ENCODE measurements at places on chromosomes 2 and 18.

DNA sequence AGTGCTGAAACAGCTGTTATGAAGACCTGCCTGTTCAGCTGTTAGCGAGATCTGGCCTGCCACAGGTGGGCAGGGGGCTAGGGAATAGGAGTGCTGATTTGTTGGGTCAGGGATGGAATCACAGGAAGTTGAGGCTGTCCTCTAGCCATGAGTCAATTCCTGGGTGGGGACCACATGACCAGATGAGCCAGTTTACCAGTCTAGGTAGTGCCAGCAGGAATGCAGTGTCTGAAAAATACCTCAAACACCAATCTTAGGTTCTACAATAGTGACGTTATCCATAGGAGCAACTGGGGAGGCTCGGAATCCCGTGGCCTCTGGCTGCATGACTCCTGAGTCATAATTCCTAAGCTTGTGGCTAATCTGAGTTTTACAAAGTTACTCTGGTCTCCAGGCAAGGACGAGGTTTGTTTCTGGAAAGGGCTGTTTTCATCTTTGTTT, 44.9 kb downstream of the DYSF start:
- no peak for DNase-seq

DNA sequence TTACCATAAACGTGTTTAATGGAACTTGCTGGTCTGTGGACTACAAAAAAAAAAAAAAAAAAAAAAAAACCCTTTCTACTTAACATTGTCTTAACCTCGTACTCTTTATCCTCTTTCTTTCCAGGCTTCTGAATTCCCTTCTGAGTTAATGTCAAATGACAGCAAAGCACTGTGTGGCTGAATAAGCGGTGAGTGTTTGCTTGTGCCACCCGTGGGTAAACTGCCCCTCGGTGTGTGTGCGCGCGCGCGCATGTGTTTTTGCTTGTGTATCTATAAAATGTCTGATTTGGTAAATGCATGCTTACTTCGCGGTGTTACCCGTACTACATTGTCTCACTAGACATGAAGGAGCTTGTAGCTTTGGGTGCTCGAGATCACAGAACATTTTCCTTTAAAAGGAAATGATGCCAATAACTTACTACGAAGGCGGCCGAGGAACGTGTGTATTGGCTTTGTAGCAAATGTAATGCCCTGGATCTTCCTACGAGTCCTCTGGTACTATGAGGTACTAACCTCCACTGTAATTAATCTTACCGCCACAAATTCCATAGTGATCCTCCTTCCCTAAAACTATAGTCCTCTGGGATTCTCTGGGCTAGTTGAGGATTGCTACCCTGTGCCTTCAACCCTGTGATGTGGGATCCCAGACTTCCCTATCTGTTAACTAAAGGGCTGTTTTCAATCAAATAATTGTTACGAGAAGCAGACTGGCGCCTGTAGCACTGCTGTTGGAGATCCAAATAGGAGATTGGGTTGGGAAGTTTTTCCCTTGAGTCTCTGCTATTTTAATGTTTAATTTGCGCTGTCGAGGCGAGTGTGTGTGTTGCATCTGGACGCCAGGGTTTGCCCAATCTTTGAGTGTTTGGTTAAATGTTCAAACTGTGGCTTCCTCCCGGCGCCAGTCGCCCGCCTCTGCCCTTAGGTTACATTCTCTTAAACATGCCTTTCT, 1.1 kb downstream of the ID2 start:
- DNase-seq = peak; percentile 26

DNA sequence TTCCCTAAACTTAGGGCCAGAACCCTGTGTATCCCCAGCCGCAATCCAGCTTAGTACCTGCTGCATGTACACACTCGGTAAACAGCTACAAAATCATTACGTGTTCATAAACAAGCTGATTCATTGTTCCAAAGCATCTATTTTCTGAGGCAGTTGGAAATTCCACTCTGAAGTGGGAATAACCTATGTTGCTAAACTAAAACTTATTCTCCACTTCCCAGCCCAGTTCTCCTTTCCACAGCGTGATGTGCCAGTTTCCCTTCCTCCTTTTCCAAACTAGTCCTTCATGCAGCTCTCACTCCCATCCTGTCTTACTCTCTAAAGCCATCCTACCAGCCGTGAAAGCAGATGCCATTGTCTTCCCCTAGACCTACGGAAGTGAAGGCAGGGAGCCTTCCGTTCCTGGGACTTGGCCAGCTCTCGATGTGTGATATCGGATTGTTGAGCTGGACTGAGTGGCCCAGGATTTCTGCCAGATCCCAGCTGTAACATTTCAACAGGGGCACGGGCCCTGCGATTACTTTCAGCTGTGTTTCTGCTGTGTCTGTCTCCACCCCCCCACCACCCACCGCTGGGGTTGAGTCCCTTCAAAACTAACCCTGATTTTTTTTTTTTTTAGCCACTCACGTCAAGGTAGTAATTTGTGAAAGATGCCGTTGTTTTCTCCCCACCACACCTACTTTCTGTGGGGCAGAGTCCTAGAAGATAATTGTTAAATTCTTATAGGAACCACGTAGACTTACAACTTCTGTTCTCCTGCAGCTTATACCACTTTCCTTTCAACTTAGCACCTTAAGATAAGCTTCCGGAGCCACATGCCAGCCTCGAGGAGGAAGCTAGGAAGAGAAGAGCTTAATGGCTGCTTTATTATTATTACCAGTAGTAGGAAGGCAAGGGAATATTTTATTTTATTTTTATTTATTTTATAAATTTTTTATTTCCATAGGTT, 100.9 kb downstream of the CRIM1 start:
- no peak for DNase-seq

DNA sequence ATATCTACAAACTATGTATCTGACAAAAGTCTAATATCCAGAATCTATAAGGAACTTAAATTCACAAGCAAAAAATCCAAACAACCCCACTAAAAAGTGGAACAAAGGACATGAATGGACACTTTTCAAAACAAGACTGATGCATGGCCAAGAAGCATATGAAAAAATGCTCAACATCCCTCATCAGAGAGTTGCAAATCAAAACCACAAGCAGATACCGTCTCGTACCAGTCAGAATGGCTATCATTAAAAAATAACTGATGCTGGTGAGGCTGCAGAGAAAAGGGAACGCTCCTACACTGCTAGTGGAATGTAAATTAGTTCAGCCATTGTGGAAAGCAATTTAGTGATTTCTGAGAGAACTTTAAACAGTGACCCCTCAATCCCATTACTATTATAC, 56.5 kb downstream of the CCBE1 start:
- no peak for DNase-seq

- DNase-seq = no peak
Measured at GRCh38 chr2:205054789-205055188, 509.5 kb downstream of the PARD3B start.

DNA sequence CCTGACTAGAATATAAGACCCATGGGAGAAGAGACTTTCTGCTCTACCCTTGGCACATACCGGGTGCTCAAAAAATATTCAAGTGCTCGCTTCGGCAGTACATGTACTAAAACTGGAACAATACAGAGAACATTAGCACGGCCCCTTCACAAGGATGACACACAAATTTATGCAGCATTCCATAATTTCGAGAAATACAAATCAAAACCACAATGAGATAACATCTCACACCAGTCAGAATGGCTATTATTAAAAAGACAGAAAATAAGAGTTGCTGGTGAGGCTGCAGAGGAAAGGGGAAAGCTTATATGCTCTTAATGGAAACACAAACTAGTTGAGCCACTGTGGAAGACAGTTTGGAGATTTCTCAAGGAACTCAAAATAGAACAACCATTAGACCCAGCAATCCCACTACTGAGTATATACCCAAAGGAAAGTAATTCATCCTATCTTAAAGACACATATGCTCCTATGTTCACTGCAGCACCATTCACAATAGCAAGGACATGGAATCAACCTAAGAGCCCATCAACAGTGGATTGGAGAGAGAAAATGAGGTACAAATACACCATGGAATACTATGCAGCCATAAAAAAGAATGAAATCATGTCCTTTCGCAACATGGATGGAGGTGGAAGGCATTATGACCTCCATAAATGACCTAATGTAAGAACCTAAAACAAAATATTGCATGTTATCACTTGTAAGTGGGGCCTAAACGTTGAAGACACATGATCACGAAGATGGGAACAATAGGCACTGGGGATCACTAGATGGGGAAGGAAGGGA, 71.6 kb upstream of the CYP1B1 start:
- DNase-seq = no peak

DNA sequence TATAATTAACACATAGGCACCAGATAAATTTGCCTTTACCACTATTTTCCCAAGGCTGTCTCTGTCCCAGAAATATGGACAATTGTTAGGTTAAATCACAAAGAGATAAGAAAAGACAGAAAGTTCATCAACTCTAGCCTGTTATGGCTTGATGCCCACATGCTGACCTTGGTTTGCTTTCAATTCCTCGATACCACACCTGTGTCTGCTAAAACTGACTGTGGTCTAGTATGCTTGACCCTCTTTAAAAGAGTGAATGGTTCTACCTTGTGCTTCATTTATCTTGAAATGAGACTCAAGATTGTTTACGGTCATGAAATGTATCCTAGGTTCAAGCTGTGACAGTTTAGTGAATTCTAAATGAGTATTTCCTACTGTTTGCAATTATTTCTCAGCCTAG, 909.0 kb upstream of the LRRTM1 start:
- no peak for DNase-seq
